ENCODE measurements at places on chromosomes 4 and X.

DNA sequence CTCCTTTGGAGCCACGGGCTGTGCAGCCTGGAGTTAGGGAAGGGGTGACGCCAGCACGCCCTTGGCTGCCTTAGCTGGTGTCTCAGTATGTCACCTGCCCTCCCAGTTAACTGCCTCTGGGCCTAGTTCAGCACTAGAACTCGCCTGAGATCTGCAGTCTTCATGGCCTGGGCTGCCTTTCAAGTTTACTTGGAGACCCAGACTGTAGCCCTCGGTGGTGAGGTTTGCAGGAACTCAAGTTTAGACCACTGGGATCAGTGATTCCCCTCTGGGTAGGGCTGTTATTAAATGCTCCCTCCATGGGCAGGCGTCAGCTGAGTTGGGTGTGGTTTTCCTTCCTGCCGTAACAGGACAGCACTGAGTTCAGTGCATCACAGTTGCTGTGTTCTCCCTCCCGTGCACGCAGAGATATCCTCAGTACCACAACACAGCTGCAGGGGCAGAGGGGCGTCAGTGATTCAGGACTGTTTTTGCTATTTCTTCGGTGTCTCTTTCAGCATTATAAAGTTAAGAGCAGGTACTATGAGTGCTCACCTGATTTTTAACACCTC lies 30.5 kb downstream of the PLAC8 start:
- DNase-seq = no peak

- no peak for DNase-seq
Observed at GRCh38 chrX:107504006-107504405, 54.6 kb downstream of the FRMPD3 start.

DNA sequence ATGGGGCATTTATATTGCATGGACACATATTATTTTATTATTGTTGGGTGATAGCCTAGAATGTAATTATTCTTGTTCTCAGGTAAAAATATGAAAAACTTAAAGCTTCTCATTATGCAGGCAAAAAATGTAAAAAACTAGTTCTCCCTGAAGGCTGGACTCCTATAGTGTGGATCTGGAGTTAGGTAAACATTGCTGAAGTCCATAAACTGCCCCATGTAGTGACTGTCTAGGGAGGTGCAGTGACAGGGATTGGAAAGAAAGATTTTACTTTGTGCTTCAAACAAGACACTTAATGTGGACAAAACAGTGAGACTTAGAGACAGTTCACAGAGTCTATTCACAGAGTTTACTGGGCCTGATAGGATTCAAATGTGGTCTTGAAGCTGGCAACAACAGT lies 17.0 kb downstream of the ADH6 start:
- DNase-seq = no peak

- no peak for DNase-seq
Observed at GRCh38 chrX:131764216-131764615, 220.3 kb downstream of the OR13H1 start.

DNA sequence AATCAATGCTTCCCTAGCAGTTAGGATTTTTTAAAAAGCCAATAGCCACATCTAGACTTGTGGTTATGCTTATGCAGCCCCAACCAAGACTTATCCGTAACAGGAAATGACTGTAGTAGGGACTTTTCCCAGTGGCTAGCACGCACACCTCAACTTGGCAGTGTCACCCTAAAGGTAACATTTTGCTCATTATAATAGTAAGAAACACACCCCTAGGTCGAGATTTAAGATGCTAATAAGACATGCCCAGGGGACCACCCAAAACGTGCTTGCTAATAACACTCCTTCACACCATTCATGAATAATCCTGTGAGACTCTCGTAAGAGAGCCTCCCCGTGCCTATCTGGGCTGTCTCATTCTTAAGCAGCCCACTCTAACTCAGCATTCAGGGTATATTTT lies 195.3 kb downstream of the CHIC1 start:
- no peak for DNase-seq

DNA sequence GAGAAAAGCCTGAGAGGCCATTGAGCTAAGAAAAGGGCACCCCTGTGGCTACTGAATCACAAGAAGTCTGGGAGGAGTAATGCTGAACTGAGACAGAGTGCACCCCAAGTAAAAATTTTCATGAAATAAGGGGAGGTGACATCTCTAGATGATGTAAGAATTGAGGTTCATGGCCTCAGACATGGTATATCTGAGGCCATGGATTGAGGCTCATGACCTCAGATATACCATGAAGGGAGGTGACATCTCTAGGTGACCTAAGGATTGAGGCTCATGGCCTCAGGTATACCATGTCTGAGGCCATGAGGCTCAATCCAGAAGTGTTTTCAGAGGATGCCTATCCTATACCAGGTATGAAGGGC lies 560.9 kb downstream of the INPP4B start:
- no peak for DNase-seq

- no peak for DNase-seq
Observed at GRCh38 chr4:41257257-41257901, 651 bp downstream of the UCHL1 start.

DNA sequence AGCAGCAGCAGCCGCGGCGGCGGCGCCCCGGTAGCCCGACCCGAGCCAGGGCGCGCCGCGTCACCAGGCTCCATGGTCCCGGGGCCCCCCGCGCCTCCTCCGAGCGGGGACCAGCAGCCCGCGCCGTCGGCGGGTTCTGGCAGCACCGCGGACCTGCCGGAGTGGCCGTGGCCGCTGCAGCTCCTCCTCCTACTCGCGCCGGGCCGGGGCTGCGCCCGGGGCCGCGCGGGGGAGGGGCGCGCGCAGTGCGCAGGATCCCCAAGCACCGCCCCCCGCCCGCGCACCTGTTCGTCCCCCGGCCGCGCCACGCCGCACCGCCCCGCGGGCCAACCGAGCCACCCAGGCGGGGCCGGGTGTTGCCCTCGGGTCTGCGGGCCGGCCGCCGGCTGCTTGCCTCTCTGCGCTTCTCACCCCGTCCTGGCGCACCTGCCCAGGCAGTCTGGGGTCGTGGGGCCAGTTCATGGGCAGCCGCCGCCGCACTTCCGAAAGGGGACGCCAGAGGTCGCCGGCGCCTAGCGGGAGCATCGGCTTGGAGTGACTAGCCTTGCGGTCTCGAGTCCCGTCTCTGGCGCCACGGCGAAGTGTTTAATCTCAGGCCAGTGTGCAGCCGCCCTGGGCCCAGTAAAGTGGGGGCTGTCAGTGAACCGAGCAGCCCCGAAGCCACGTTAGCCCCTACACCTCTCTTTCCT lies at the start of gene SLC9A7:
Gene SLC9A7, minus strand, starts transcription at position 163 of the 689 bp plus-strand sequence. Its CDS starts 89 bp downstream, at position 74.
- DNase-seq = peak; percentile 88

DNA sequence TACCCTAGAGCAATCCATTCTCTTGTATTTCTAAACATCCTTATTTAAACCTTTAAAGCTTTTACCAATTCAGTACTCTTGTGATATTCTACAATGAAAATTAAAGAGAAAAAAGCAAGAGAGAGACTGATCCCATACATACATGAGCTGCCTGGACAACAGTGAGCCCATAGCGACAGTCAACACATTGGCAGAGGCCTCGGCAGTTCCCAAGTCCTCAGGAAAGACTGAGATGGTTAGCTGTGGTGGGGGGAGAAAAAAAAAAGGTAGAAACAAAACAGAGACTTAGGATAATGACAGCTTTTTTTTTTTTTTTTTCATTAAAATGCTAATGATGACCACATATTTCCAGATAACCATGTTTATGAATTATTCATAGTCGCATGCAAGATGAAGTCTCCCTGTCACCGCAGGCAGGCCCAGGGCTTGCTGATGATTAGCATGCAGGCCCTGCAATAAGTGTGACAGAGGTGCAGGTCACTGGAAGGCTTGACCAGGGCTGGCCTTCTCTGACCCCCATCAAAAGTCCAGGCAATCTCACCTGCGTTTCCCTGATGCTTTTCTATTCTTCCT lies 148.8 kb downstream of the APBB2 start:
- DNase-seq = no peak

DNA sequence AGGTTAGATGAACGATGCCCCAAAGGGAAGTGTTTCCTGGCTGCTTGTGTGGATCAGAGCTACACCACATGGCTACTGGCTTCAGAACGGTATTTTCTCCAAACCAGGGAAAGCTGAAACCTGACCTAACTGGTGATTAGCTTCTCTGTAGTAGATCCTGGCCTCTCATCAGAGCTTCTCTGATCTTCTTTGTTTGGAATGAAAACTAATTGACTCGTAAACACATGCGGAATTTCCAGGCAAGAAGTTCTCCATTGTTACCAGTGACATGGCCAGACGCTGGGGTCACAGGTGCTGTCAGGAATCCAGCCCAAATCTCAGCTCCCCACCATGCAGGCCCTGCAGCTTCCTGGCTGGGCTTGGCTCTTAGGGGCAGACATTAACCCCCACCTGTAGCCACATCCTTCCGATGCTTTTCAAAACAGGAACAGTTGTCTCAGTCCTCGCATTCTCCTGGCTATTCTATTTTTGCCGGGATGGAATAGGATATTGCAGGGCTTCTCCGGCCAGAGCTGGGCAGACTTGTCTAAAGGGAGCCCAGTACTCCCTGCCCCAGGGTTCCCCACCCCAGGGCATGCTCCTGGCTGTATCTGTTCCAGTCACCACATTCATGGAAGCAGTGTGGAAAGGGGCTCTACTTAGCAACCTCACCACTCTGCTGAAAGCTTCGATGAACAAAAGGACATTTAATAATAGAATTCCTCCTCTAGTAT lies 305.4 kb upstream of the F9 start:
- DNase-seq = no peak

- DNase-seq = no peak
Observed at GRCh38 chr4:147831551-147832171, 99.8 kb downstream of the ARHGAP10 start.

DNA sequence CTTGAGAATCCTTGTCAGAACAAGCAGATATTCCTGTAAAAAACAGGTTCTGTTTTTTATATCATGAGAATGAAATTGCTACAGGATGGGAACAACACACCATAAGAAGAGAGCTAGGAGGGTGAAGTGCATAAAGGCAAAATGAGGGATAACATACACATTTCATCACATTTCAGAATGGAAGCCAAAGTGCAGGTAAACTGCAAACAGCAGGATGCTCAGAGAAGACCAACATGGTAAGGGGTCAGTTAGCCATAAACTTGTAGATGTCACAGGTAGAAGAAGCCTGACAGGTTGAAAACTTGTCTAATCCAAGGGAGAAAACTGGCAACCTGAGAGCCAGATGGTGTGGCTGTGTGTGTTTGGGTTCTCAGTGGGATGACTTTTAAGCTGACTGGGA lies 88.9 kb upstream of the FAT1 start:
- no peak for DNase-seq

GRCh38 chr4:67886281-67886680 lies 2.5 kb upstream of the TMPRSS11D start:
- DNase-seq = no peak

DNA sequence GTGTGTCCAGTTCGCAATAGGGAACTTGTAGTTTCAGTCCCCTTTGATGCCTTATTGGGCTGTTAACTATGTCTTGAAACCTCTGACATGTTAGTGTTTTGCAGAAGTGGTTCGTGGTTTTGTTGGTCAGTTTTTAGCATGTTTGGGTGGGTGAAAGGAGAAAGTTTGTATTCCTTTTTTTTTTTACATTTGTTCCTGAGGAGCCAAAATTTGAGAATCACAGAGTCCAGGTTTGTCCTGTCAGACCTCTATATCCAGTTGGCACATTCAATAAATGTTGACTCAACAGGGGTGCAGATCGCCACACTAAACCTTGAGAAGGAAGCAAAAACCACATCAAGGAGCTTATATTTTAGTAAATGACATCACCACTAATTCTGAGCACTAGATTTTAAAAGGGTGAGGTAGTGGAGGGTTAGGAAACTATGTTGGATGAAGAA lies 26.2 kb downstream of the DLG3 start:
- DNase-seq = no peak

GRCh38 chrX:82703551-82703950 lies 804.5 kb upstream of the POU3F4 start:
- DNase-seq = no peak

DNA sequence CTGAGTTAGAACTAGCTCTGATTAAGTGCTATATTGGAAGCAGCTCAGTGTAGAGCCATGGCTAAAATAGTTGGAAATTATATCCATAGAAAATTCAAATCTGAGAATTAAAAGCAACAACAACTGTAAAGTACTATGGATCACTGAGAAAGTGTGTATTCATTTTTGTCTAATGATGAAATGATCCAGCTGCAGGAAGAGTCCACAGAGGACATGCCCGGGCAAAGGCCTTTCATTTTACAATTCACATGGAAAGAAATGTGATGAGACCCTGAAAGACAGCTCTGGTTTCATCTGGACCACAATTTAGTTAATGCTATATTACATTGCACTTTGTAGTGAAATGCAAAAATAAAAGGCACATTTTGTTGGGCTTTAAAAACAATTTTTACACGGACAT lies 196.8 kb upstream of the FAT1 start:
- no peak for DNase-seq

GRCh38 chrX:133175162-133175561 lies 43.0 kb downstream of the TFDP3 start:
- no peak for DNase-seq

DNA sequence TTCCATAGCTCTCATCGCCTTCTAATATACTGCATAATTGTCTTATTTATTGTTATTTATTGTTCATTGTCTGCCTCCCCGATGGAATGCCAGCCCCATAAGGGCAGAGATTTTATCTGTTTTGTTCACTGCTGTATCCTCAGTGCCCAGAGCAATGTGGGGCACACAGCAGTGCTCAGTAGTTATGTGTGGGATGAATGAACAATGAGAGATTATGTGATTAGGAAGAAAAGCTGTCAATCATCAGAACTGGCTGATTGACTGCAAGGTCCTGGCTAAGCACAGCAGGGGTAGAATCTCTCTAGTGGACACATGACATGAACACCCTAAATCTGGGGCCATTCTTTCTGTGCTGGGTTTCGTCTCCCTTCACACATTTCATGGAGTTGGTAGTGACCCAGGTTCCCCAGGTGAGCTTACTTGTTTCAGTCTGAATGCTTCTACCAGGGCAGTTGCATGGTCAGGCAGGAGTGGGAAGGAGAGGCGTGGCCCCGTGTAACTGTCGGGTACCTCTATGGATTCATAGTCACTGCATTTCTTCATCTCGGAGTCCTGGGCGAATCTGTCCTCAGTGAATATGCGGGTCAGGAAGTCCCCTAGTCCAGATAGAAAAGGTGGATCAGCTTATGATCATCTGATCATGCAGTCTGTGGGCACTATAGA lies 12.6 kb downstream of the PPEF2 start:
- no peak for DNase-seq

DNA sequence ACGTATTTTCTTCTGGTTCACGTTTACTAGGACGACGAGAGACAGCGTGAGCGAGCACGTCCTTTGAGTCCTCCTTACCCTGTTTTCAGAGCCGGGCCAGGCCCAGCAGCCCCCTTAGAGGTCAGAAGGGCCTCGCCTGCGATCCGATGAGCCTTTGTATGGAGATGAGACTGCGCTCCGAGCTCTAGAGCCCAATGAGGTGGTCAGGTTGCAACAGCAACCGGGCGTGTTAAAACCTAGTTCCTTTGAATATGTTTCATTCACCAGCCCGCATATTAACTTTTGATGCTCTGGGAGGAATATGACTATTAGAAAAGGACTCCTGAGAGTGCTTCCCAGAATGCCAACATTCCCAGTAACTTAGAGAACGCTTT lies 55.6 kb upstream of the TADA2B start:
- DNase-seq = no peak

GRCh38 chr4:113144091-113144490 lies 94.6 kb downstream of the ANK2 start:
- no peak for DNase-seq

- DNase-seq = no peak
Observed at GRCh38 chr4:1958276-1959103, 50.3 kb downstream of the NELFA start.

- DNase-seq = no peak
Observed at GRCh38 chrX:38225093-38225492, 4.4 kb upstream of the SRPX start.
